ENCODE measurements at places on chromosomes 11 and 22.

DNA sequence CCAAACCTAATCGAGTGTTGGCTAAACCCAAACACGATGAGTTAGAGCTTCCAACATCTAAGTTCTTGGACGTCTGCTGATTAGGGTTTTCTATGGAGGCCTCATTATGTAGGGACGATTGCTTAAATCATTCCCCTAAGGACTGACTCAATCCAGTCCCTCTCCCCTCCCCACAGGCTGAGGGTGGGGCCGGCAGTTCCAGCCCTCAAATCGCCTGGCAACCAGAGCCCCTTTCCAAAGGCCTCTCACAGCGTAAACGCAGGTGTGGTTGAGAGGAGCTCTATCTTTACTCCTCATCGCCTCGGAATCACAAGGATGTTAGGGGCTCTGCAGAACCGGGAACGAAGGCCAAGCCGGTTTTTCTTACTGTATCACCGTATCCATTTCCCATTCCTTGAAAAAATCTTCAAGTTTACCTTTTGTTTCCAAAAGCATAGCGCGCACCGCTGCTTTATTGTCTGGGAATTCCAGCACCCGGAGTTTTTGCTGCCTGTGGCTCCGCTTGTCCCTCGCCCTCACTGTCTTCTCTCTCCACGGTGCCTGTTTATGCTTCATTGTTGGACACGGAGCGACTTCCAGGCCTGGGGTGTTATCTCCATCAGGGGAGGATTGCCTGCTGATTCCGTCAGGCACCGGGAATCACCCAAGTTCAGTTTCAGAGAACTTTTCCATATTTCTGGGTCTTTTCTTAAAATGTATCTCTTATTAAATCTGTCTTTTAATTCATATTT is 13.8 kb upstream of the IFITM3 start:
- DNase-seq, result no peak

DNA sequence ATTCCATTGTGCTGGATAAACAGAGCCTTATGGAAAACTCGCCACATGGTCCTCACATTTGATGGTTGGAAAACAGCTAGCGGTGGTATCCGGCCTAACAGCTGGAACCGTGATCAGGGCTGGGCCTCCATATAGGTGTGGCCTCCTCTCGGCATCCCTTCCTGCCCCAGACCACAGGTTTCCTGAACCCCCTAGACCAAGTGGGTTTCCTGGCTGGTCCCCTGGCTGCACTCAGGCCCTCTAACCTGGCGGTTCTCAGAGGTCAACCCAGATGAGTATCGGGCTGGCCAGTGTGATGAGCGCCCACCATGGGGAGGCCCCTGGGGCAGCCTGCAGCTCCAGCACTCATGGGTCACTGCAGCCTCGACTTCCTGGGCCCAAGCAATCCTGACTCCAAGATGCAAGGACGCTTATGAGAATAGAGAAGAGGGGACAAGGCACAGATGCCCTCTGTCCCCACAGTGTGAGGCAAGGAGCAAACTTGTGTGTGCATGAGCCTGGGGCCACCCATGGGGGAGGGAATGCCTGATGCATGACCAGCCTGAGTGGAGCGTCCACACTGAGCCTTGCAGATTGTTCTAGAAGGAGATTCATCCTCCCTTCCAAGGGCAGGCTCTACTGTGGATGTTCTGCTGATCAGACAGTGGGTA is 53.4 kb upstream of the WNT7B start:
- no peak for DNase-seq

- no peak for DNase-seq
Observed at GRCh38 chr11:126129727-126130671, 67.3 kb upstream of the CDON start.

- peak; percentile 81 for DNase-seq
Observed at GRCh38 chr22:37242395-37242918, 1.6 kb downstream of the RAC2 start.

GRCh38 chr11:86537541-86538222 is 134.7 kb downstream of the ME3 start:
- DNase-seq, result no peak

DNA sequence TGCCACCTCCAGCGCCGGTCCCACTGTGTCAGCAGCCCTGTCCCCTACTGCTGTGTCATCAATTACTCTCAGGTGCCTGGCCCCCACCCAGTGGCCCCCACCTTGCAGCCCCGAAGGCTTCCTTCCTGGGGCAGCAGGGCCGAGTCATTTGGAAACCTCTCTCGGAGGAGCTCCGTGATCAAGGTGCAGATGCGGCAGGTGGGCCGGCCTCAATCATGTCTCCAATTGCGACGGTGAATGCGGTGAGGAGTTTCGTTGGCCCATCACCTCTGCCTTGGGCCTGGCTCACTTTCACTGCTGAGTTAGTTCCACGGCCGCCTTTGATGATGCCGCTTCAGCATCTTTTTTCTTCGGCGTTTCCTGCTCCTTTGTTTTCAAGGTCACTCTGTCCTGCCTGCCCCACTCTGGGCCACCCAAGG is 11.3 kb upstream of the CXCR5 start:
- DNase-seq, result no peak

- DNase-seq, result no peak
Observed at GRCh38 chr11:34860034-34860433, 56.1 kb downstream of the APIP start.

- DNase-seq, result no peak
Observed at GRCh38 chr22:22023581-22024137, 41.1 kb upstream of the TOP3B start.

GRCh38 chr22:48423481-48423911 is 1404.2 kb downstream of the BRD1 start:
- no peak for DNase-seq

GRCh38 chr11:77154381-77155081 is 26.5 kb downstream of the MYO7A start:
- no peak for DNase-seq

DNA sequence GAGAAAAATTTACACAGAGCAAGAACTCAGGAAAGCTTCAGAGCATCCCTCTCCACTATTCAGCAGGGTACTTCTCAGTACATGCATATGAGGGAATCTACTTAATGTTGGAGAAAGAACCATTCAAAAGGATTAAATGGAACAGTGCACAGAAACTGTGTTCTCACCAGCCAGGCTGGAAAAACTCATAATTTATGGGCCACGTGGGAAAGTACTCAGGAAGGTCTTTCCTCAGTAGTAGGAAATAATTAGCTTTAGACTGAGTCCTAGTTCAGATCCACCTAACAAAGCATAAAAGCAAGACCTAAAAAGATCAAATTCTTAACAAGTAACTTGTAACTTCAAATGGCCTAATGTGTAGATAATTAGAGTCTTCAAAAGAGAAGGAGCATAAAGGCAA is 134.0 kb downstream of the FAM76B start:
- DNase-seq, result no peak

DNA sequence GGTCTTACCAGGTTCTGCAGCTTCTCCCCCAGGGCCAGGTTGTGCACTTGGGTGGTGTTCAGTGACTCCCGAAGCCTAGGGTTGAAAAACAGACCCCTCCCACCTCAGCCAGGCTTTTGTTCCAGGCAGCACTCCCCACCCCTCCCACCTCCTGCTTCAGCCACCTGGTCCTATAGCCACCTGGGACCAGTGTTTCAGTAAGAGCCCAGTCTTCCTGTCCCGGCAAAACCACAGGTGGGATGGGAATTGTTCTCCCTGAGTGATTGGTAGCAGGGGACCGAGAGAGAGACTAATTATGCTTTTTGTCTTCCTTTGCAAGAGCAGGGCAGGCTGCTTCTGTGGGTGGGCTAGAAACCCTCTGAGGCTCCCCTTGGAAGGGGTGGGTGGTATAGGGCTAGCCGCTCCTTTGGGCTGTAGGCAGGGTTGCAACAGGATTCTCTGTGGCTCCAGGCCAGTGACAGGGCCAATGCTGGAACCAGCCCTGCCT is 8.5 kb upstream of the NAALADL1 start:
- DNase-seq, result no peak

DNA sequence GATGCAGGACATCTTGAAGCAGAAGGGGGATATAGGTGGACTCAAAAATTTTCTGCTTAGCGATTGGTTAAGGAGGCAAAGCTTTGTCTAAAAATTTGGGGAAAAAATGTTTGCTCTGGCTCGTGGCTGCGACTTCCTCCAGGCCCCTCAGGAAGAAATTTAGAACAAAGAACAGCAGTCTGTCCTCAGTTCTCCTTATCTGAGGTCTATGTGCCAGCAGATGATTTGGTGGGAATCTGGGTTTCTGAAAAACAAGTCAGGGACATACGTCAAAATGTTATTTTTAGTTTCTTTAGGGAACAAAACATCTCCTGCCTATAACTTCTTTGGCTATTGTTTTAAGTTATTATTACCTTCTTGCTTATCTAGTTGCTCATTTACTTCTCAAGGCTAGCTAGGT is 8.1 kb downstream of the OR6M1 start:
- no peak for DNase-seq

- no peak for DNase-seq
Observed at GRCh38 chr11:75461151-75461550, 28.1 kb upstream of the KLHL35 start.

DNA sequence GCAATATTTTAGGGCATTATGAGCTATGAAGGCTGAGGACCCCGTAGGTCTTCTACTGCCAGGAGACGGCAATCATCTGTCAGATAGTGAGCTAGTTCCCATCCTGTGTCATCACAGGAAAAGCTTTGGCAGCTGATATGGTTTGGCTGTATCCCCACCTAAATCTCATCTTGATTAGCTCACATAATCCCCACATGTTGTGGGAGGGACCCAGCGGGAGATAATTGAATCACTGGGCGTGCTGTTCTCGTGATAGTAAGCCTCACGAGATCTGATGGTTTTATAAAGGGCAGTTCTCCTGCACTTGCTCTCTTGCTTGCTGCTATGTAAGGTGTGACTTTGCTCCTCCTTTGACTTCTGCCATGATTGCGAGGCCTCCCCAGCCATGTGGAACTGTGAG is 18.1 kb downstream of the CSRP3 start:
- DNase-seq, result no peak

DNA sequence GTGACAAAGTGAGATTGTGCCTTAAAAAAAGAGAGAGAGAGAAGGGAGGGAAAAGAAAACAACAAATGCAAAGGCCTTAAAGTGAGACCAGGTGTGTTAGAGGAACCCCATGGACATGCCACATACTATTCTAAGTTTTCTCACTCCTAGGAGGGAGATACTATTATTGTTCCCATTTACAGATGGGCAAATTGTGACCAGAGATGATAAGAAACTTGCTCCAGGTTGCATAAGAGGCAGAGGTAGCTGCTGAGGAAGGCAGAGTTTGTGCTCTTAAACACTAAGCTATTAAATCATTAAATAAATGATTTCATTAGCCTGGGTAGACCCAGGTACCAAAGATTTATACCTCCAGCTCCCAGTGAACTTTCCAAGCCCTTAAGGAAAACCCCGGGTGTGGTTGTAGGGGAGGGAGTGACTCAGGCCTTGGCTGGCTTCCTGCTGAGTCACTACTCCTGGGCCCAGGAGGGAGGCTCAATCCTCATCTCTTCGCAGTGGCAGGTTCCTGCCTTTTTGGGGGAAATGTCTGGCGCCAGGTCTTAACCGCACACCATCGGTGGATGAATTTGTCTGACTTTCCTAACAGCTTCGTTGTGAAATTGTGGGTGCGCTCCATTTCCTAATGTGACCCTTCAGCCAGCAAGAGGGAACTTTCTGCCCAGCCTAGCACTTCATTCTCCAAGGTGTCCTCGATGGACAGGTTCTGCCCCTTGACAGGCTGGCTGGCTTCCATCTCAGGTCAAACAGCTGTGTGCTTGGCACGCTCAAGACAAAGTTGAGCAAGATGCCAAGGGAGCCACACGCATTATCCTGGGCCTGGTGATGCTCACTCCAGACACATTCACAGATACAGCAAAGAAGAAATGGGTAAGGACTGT is 33.4 kb upstream of the PTPRJ start:
- no peak for DNase-seq

DNA sequence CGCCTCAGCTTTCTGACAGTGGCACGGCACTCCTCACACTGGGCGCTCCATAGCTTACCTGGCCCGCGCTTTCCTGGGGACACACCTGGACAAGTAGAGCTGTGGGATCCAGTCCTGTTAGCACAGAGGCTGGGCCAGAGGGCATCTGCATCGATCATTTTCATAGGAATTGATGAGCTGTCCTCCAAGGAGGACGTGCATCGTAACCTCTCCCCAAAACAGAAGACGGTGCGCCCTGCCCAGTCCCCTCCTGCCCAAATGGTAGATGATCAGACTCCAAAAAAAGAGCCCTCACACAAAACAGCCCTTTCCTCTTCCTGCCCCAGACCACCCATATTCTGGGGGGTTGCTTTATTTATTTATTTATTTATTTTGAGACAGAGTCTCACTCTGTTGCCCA is 161.2 kb downstream of the CTTN start:
- no peak for DNase-seq

- DNase-seq, result no peak
Observed at GRCh38 chr11:93145390-93145915, 52.3 kb downstream of the SLC36A4 start.

DNA sequence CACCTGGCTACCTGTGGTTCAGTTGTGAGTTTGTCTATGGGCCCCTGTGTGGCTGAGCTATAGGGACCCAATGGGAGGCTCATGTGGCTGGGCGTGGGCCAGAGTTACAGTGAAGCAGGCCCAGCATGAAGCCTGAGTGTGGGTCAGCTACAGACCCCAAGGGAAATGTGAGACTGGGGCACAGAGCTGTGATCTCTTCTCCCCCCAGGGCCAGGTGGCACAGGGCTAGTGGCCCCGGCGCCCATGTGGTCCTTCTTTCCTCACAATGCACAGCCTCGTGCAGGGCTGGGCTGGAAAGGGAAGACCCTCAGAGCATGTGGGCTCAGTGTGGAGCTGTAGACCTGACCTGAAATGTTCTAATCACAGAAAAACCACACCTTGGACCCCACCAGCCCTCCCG is 71.6 kb upstream of the NECTIN1 start:
- no peak for DNase-seq

DNA sequence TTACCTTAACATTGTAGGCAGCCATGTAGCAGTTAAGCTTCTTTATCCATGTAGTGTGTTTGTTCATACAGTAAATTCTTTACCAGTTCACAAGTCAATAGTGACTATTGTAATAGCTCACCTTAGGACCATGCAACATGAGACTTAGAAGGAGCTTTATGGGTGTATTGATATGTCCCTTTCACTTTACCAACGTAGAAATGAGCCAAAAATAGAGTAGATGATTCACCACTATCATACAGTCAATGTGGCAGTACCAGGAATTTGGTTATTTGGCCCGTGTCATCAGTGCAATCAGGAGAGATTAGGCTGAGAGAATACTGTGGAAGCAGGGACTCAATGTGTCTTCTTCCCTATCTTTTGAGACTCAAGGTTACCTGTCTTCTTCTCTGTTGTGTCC is 4.7 kb downstream of the ZDHHC13 start:
- DNase-seq, result no peak

- DNase-seq, result no peak
Observed at GRCh38 chr11:68202165-68202564, 10.9 kb downstream of the KMT5B start.

- no peak for DNase-seq
Observed at GRCh38 chr11:115321605-115322289, 182.5 kb downstream of the CADM1 start.

GRCh38 chr11:67347964-67348749 is 5.2 kb downstream of the POLD4 start:
- DNase-seq, result no peak

- DNase-seq, result no peak
Observed at GRCh38 chr22:27823221-27823620, 21.7 kb upstream of the MN1 start.

- DNase-seq, result no peak
Observed at GRCh38 chr11:75524665-75525432, 892 bp downstream of the GDPD5 start.

- no peak for DNase-seq
Observed at GRCh38 chr11:122979815-122980595, 1.6 kb downstream of the BSX start.
